BJ (cell line): ENCODE measurements at places on chromosomes 1 and 21.

DNA sequence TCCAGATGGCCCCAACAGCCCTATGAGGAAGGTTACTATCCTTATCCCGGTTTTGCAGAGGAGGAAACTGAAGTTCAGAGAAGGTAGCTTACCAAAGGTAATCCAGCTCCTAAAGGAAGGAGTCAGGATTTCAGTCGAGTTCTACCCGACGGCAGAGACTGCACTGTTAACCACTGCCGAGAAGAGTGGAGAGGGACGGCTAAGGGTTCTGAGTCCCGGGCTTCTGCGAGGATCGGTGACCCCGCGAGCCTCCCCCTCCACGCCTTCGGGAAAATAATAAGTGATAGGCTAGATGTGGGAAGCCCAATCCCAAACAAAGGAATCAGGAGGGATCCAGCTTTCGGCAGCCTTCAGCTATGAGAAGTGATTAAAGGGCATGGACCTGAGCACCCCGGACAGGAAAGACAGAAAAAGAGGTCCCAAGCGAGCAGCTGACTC lies 587 bp downstream of the TMEM53 start:
- DNase-seq, result no peak

DNA sequence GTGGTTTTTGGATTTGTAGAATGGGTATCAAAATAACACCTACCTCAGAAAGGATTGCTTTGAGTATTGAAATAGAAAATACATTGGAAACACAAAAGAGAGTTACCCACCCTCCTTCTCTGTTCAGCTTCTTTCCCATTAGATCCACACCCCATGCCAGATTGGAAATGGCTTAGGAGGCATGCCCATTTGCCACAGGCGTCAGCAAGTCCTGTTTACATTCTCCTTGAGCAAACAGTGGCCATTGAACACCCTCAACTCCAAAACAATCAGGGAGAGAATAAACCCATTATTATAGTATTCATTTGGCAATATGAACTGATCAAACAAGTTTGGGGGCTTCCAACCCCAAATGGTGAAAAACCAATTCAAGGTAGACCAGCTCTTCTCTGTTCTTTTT lies 2.4 kb downstream of the ELAPOR1 start:
- DNase-seq, result no peak

GRCh38 chr1:211695135-211695816 lies 19.9 kb upstream of the NEK2 start:
- DNase-seq, result no peak

DNA sequence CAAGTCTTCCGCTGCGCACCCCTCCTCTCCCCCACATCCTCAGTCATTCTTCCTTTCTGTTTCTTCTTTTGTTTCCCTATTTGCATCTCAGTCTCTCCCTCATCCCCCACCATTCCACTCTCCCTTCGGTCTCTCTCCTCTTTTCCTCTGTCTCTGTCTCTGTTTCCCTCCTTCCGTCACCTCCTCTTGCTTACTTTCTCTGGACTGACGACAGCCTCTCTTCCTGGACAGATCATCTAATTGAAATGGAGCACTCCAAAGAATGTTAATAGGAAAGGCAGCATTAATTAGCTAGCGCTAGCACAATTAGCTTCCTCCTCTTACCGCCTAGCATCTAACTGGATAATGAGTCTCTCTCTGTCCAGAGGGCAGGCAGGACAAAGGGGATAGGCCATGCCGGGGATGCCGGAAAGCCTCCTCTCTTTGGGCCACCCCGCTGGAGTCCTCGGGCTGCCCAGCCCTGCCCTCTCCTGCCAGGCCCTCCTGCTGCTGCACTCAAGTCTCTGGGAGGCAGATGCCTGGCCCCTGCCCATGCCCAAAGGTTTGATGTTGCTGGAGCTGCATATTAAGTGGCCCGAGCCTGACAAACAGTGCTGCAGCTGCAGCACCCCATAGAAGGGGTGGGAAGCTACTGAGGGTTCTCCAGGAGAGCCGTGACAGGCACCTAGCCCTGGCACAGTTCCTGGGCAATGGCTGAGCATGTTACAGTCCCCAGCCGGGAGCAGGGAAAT lies 20.8 kb downstream of the DISP3 start:
- no peak for DNase-seq

DNA sequence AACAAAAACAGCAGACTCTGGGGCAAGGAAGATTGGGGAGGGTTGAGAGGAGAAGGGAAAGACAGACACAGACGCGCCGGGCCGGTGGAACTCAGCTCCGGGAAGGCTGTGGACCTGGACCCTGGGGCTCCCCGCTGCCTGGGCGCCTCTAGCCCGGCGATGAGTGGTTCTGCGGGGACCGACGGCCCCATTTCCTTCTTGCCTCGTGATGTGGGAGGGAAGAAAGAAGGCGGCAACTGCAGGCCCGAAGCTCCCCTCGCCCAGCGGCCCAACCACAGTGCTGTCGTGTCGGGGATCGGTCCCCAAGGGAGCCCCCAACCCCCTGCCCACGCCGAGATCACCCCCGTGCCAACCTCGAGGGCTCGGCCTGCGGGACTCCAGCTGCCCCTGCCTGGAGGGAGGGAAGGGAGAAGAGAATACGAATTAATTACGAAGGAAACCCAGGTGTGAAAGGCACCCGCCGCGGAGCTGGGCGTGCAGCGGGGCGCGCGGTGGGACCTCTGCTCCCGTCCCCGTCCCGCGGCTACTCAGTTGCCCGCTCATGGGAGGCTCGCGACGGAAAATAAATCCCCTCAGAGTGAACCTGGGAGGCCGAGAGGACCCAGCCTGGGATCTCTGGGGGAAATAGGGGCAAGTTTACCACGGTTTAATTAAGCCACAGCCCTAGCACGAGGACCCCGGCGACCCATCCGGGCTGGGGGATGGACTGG lies 7.4 kb downstream of the FOXD3 start:
- no peak for DNase-seq

GRCh38 chr1:181087400-181087901 lies 1.0 kb upstream of the IER5 start:
- no peak for DNase-seq

DNA sequence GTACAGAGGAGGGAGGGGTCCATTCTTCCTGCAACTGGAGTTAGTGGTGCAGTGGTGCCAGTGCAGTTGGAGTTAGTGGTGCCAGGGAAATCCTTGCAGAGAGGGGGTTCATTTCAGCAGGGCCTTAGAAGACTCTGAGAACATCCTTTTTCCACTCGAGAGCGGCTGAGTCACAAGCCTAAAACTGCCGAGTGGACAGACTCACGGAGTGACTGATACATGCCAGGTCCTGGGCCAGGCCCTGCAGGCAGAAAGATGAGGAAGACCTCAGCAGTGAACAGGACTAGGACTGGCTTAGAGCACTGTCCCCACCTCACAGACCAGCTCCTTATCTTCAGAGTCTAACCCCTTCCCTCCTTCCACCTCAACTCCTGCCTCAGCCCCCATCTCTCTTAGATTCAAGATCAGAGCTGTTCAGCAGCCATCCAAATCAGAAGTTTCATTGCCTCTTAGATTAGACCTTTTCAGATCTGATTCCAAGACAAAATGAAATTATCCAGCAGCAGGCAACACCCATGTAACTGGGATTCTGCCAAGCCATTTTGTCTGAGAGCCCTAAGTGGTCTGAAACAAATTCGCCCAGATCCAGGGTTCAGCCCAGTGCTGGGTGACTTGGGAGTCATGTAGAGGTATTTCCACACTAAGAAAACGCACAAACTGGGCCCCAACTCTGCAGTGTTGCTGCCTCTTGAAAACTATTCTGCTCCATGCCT lies 12.7 kb upstream of the IKBKE start:
- DNase-seq, result no peak

DNA sequence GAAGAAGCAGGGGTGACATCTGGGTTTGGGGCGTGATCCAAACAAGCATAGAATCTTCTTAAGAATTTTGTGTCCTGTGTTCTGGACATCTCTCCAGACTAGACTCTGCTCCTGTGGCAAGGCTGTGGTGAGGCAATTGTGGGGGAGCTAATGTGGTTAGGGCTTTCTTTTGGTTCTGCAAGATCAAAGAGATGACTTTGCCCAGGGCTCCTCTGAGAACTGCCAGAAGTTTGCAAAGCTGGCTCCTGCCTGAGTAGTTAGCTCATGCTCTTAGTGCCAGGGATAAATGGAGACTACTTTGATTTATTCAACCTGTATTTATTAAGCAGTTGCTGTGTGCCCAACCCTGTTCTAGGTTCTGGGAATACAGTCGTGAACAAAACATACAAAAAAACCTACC lies 34.0 kb upstream of the CRNN start:
- DNase-seq, result no peak

DNA sequence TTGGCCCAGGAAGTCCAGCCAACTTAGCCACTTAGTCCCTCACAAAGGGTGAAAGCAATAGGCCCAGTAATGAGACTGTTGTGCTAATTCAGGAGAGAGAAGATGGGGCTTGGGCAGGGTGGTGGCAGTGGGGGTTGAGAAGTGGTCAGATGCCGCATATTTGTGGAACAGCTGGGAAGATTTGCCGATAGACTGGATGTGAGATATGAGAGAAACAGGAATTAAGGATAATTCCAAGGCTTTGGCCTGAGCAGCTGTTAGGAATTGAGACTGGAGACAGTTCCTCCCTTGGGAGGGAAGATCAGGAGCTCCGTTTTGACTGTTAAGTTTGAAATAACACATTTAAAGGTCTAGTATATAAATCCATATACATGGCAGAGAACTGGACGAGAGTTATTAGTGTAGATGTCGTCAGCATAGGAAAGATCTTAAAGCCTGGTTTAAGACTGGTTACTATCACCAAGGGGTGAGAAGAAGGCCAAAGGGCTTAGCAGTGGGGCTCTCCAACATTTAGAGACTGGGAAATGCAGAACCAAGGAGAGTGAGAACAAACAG lies 323.7 kb upstream of the FAM78B start:
- DNase-seq, result no peak

- no peak for DNase-seq
Observed at GRCh38 chr1:47752559-47752958, 244.6 kb downstream of the TRABD2B start.
